T1000 (cell line): ENCODE measurements at places on chromosomes 1 and 21.
A peak's percentile ranks its signal among the peaks of the same experiment; 100 is the strongest.

- peak; percentile 72 for DNase-seq
Measured at GRCh38 chr1:224513787-224514209, 79.2 kb upstream of the WDR26 start.

- no peak for DNase-seq
Measured at GRCh38 chr1:154837672-154838171, 32.4 kb downstream of the KCNN3 start.

DNA sequence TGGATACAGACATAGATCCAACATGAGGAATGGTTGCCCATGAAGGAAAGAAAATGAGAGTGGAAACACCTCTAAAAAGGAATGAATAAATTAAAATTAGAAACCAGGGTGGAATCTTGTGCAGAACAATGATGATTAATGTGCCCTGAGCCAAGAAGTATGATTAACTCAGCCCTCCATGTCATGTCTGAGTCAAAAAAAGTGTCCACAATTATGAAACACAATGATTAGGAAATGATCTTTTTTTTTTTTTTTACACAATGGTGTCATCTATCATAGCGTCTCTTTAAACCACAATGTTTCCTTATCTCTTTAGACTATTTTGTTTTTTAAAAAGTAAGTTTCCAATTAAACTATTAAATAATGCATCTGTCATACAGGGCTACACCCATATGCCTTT is 78.9 kb upstream of the RAB4A start:
- no peak for DNase-seq

GRCh38 chr1:209607102-209607794 is 23.7 kb downstream of the CAMK1G start:
- DNase-seq: peak; percentile 42

DNA sequence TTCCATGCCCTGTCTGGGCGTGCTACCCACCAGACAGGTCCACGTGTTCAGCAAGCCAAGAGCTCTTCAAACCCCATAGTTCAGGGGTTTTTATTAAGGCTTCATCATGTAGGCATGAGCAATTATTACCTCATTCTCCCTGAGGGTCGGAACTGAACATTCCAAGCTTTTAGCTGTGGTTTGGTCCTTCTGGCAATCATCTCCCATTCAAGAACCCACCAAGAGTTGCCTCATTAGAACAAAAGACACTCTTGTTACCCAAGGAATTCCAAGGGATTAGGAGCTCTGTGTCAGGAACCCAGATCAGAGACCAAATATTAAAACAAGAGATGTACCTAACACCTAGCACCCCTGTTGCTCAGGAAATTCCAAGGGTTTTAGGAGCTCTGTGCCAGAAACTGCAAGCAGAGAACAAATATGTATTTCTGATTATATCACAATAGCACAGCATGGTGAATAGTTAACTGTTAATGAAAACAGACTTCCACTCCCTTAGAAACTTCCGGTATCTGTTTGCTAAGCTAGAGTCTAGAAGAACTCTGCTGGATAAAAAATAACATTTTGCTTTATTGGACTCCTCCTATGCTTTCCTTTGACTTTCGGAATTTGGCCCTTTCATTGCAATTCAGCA is 201.2 kb upstream of the L1TD1 start:
- peak; percentile 53 for DNase-seq

DNA sequence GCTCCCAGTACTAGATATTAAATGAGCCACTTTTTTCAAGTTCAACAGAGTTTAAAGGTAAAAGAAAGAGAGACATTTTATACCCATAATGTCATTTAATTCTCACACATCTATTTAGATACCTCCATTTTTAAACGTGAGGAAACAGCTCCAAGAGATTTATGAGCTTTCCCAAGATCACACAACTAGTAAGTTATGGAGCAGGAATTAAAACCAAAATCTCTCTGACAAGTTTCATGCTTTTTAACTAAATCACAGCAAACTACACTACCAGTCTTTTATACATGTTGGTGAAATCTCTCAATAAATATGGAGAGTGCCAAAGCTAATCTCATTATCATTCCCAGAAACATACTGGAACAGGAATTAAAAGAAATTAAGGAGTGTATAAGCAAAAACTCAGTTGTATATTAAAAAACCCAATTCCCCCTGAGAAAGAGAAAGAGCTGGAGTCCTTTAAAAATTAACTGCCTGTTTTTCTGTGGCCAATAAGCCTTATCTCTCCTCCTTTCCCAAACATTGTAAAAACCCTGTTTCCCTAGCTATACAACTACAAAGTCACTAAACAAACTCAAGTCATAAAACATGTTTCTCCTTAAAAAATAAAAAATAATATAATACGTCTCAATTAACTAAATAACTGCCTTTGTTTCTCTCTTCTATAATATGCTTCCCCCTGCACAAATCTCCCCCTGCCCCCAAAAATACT is 26.7 kb upstream of the THEM4 start:
- DNase-seq: no peak

DNA sequence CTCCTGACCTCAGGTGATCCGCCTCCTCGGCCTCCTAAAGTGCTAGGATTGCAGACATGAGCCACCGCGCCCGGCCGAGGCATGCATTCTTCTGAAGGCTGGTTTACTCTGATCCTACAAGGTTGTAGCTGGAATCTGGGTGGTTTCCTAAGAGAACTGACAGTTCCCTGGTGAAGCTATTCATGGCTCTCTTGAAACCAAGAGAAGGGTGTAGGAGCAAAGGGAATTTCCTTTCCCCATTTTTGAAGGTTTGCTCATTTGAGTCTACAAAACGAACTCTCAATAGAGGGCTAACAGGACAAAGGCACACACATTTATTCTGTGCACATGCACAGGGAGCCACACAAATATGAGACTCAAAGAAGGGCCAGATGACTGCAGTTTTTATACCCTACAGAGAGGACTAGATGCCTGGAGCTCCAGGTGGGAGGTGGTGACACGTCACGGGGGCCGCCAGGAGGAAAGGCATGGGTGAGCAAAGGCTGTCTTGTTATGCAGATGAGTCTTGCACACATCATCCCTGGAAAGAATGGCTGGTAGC is 49.5 kb upstream of the ERRFI1 start:
- DNase-seq: no peak

DNA sequence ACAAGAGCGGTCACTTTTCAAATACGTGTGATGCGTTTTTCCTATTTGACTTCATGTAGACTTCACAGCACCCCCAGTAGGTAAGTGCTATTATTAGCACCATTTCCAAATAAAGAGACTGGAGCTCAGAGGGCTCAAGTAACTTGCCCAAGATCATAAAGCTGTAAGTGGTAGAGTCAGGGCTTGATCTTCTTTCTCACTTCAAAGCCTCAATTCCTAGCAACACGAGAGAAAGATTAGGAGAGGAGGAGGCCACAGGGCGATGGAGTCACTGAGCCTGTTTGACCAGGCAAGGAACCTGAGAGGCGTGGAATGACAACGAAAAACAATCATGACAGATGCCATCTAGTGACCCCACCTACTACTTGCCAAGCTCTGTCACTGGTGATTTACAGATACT is 181.0 kb downstream of the FOXD2 start:
- DNase-seq: no peak

GRCh38 chr21:30269803-30270530 is 12.8 kb downstream of the KRTAP24-1 start:
- DNase-seq: no peak

- no peak for DNase-seq
Measured at GRCh38 chr1:244304156-244304555, 147.6 kb downstream of the ADSS2 start.

DNA sequence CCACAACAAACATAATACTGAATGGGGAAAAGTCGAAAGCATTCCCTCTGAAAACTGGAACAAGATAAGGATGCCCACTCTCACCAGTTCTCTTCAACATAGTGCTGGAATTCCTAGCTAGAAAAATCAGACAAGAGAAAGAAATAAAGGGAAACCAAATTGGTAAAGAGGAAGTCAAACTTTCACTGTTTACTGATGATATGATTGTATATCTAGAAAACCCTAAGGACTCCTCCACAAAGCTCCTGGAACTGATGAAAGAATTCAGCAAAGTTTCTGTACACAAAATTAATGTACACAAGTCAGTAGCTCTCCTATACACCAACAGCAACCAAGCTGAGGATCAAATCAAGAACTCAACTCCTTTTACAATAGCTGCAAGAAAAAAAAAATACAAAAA is 6.9 kb upstream of the F13B start:
- DNase-seq: no peak

DNA sequence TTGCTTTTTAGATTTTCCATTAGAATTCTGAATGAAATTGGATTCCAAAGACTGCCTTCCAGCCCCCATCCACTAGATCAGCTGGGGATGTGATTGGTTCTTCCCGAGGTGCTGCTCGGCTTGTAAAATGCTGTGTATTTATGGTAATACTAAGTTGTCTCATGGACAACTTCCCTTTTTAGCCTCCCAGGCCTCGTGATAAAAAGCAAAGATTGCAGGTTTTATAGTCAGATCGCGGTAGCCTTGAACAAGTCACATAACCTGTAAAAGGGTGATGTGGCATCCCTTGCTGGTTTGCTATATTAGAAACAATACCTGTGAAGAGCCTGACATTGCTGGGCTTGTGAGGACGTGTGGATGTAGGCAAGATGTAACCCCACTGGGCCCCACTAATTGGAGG is 10.4 kb downstream of the MUL1 start:
- DNase-seq: no peak

DNA sequence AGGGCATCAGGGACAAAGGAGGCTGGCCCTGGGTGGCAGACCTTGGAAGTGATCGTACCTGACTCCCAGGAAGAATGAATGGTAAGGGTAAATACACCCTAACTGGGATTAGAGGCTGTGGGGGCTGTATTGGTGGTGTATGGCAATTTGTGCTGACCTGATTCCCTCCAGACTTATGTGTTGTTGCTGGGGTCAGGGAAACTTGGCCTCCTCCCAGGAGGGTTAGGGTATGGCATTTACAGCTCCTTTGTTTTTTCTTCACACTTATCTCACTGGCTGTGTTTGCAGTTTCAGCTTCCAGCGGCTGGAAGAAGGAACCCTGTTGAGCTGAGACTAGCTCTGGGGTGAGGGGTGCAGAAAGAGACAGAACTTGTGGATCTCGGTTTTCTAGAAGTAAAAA is 8.2 kb downstream of the VANGL1 start:
- DNase-seq: no peak

DNA sequence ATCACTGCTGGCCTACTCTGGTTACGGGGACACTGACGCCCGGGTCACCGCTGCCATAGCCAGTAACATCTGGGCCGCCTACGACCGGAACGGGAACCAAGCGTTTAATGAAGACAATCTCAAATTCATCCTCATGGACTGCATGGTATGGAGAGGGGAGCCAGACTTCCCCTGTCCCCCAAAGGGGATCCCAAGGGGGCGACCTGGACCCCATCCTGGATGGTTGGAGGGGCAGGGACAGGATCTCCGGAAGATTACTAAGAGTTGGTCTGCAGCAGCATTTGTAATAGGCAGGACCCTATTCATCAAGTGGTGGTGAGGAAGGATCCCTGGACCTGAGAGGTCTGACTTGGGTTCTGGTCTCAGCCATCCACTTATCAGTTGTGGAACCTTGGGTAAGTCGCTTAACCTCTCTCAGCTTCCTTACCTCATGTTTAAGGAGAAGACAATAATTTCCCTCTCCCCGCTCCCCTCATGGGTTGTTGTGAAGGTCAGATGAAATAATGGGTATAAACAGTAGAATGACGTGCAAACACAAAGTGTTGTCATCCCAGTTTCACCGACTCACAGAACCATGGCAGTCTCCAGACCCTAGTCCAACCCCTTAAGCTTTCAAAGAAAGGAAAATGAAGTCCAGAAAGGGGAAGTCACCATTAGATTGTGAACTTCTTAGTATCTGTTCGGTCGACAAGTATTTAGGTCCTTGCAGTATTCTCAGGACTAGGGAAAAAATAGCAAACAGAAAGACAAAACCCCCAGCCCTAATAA is 883 bp downstream of the LAMTOR2 start:
- DNase-seq: no peak

GRCh38 chr1:67580691-67581403 is 104.2 kb upstream of the GADD45A start:
- no peak for DNase-seq

DNA sequence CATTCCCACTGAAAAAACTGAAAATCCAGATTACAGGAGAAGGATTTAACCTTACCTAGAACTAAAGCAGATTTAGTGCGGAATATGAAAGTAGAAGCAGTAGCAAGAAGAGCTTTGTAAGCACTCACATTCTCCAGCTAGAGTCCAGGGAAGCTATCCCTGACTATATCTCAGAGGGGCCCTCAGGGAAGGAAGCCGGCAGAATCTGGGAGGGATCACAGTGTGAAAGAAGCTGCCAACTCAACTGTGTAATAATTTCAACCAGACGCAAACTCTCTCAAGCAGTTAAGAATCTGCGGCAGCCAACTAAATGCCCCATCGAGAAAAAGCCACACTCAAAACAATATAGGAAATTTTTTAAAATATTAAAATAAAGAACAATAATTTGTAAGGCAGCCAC is 163.8 kb downstream of the EIF4G3 start:
- DNase-seq: no peak

DNA sequence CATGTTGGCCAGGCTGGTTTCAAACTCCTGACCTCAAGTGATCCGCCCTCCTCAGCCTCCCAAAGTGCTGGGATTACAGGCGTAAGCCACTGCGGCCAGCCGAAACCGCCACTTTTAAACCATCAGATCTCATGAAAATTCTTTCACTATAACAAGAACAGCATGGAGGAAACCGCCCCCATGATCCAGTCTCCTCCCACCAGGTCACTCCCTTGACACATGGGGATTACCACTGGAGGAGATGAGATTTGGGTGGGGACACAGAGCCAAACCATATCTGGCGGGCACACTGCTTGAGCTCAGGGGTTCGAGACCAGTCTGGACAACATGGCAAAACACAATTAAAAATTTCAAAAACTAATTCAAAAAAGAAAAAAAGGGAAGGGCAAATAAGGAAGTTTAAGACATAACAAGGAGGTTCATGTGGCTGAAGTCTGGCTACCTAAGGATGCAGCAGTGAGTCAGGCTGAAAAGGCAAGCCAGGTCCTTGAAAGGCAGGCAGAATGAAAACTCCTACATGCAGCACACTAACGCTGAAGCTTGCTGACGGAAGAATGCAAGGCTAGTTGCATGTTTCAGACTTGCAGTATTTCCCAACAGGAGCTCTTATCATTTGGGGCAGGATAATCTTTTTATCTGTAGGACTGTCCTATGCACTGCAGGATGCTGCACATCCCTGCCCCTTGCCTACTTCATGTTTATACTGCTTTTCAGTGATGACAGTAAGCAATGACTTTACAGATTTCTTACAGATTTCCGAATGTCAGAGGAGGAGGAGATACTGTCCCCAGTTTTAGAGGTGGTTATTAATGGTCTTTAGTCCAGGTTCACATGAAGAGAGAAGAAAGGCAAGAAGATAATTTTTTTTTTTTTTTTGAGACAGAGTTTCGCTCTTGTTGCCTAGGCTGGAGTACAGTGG is 49.3 kb downstream of the FBXO42 start:
- DNase-seq: no peak

GRCh38 chr1:178870944-178871343 is at the start of gene ANGPTL1:
Gene ANGPTL1, minus strand, starts transcription at chr1:178871077. Its CDS starts 5,301 bp downstream, at chr1:178865776.
- DNase-seq: no peak

GRCh38 chr1:235074523-235075047 is 54.1 kb downstream of the TOMM20 start:
- no peak for DNase-seq

- no peak for DNase-seq
Measured at GRCh38 chr1:197685785-197686184, 89.5 kb downstream of the DENND1B start.

- DNase-seq: no peak
Measured at GRCh38 chr1:219751870-219752507, 139.1 kb upstream of the ZC3H11B start.

GRCh38 chr1:234373959-234374254 is 651 bp downstream of the COA6 start:
- no peak for DNase-seq
